ENCODE measurements at places on chromosomes 4 and X.

DNA sequence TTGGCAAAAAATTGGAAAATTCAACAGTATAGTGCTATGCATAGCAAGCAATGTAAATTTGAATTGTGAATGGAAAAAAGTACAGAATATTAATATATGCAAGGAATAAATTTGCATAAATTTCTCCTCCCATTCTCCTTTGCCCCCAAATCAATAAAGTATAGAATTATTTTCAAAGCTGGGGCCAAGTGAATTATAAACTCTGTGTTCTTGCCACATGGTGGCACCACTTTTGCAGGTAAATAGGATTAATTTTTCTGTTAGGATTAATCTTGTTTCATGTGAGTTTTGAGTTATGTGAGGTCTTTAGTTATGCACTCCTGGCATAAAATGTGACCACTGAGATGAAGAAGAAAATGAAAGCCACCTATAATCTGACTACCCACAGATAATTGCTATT, 19.9 kb downstream of the COPS4 start:
- no peak for DNase-seq

DNA sequence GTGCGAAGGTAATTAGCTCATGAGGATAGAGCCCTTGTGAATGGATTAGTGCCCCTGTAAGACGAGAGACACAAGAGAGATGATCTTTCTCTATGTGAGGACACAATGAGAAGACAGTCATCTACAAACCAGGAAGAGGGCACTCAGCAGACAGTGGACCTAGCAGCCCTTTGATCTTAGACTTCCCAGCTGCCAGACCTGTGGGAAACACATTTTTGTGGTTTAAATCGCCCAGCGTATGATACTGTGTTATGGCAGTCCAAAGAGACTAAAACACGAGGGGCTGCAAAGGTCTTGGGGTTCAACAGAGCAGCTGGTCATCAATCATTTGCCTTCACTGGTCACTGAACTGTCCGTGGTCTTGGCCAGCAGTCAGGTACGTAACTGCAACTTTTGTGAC, 9.2 kb upstream of the SYNPO2 start:
- no peak for DNase-seq

DNA sequence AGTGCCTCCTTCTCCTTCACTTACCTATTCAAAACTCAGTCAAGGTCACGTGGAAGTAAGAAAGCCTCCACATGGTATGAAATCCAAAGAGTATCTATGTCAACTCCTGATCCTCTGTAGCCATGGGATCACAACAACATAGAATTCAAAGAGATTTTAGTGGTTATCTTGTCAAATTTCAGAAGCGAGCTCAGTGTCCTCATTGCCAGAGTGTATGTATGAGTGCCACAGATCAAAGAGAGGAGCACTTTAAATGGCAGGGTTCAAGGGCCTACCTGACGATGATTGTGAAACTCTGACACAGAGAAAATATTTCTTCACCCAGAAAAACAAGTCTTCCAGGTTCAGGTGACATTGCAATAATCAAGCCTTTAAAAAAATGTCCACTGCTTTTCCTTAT, 1.2 kb upstream of the ACE2 start:
- no peak for DNase-seq

DNA sequence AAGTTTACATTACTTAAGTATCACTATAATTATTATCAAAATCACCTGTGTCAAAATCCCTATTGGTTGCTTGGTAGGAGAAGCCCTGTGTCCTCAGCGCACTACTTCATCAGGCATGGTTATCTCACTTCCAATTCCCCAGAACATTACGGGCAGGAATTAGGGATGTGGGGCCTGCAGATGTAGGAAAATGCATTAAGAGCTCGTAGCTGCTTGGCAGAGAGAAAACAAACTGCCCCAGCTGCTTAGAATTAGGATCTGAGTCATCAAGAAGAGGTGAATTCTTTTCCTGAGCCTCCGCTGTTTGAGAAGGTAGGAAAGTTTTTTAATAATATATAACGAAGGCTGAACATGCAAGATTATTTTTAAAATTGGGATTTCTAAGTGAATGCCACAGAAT, 31.1 kb upstream of the CLNK start:
- DNase-seq = no peak

DNA sequence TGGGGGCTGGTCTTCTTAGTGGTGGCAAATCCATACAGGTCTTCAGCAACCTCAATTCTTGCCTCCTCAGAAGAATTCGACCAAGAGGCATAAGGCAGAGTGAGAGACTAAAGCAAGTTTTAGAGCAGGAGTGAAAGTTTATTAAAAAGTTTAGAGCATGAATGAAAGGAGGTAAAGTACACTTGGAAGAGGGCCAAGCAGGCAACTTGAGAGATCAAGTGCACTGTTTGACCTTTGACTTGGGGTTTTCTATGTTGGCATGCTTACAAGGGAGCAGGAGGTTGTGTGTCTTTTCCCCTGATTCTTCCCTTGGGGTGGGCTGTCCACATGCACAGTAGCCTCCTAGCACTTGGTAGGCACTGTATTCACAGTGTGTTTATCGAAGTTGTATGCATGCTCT, 91.2 kb downstream of the CPE start:
- DNase-seq = no peak

DNA sequence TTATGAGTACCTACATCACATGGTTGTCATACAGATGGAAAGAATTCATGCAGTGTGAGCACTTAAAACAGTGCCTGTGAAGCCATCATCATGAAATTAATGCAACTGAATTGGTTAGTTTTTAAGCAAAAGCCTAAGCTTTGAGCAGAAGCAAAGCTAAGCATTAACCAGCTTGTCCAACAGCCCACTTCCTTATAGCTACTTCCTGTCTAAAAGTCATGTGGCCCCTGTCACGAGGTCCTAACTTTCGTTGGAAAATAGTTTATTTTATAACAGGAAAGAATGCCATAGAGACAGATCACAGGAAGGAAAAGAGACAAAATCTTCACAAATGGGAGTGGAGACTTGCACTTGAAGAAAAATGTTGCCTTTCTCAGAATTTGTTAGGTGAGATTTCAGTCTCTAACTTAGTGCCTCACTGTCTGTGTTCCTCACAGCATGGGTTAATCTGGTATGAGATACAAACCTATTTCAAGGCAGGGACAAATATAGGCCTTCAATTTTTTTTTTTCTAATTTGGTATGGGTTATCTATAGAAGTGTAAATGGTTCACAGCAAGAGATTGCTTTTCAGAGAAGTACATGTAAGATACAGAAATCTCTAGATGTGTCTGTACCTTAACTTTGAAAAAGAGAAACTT, 27.7 kb upstream of the VCX start:
- no peak for DNase-seq

- no peak for DNase-seq
Measured at GRCh38 chr4:151238477-151238876, 38.5 kb upstream of the PRSS48 start.

DNA sequence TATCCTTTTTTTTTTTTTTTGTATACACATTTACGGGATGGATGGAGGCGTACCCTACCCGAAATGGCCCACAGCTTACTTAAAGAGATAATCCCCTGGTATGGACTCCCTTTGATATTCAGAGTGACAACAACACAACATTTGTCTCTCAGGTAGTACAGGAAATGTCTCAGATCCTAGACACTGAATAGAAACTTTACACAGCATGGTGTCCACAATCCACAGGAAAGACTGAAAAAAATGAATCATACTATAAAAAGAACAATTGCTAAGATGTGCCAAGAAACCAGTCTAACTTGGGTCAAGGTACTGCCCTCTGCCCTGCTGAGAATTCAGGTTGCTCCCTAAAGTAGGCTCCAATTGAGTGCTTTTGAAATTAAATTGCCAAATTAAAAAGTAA, 100.8 kb upstream of the LANCL3 start:
- DNase-seq = no peak

DNA sequence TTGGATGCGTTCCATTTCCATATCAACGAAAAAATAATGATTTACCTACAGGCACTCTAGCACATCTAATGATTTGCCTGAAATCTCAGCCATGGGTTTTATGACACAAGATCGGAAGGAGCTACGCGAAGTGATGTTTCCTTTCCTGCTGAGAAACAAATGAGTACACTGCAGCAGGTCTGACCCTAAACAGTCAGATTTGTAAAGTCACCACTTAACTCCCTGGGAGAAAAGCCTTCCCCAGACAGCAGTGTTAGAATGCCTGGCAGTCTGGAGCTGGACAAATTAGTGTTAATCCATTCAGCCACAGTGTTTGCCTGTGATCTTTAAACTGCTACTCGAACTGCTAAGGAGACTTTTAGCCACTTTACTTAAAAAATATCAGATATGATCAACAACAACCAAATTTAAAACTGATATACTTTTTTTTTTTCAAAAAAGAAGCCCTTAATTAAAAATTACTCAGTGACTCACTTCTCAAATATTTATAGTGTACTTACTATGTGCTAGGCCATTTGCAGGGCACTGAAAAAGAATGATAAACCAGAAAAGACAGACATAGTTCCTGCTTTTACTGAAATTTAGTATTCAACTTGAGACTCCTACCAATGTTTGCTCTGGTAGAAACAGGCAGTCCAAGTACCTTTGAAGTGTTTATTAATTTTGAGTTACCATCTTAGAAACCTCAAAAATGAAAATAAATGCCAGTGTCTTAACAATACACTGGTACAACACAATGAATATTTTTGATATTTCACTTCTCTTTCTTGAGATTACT, 104.5 kb downstream of the SHISA3 start:
- no peak for DNase-seq

DNA sequence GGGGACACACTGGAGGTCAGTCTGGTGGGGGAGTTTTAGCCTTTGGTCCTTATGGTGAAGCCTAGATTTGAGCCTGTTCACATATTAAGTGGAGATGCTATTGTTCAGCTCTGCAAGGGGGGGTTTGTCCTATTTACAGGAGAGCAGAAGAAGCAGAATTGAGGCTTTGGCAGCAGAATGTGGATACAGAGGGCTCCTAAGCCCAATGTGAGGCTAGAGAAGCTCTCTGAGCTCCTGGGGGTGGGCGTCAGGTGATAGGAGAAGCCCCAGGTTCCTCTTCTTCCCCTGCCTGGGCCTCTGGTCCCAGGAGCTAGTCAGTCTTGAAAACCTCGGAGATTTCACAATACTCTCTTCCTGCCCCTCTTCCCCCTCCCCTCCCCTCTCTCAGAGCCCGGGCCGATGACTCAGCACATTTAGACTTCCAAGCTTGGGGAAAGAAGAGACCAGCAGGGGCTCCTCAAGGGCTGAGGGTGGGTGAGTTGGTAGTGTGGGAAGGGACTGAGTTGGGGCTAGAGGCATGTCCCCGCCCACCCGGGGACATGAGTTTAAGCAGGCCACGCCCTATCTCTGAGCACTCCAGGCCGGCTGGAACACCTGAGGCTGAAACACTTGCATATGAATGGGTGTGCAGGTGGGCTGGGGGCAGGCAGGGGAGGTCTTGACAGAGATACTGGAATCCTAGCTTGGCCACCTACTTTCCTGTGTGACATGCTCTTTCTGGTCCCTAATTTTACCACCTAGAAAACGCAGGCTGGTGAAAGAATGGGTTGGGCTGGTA, 3.4 kb downstream of the TFE3 start:
- DNase-seq = peak; percentile 39

- no peak for DNase-seq
Measured at GRCh38 chrX:31603411-31604120, 531.7 kb upstream of the FTHL17 start.

DNA sequence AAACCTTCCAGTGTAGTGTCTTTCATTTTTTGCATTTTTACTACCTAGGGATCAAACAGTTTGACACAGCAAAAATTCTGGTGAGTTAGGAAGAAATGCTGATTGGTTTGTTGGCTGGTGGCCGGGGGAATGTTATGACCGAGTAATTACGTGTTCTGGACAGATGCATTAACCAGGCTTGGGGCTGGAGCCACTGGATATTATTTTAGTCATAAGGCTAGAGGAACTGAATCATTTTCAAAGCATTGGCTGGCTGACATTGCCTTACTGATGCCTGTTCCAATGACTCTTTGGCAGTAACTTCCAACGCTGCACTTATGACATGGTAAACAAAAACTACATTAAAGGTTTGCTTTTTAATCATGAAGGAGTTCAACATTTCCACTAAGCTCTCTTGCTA, 84.6 kb downstream of the FBXO8 start:
- no peak for DNase-seq

- DNase-seq = no peak
Measured at GRCh38 chrX:129802863-129803262, 23.1 kb downstream of the SASH3 start.

- no peak for DNase-seq
Measured at GRCh38 chr4:98747393-98748091, 89.1 kb upstream of the TSPAN5 start.

DNA sequence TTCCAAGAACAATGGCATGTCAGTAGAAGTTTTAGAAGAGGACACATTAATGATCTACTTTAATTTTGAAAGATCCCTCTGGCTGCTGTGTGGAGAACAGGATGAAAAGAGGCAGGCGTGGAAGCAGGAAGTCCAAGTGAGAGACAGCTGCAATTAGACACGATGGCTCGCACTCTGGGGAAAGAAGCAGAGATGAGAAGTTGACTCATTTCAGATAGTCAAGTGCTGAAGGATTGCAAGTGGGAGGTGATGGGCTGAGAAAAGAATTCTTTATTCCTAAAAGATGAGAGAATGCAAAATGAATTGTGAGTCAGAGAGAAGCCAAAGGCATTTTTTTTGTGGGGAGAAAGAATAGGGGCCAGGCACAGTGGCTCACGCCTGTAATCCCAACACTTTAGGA, 16.5 kb downstream of the RXFP1 start:
- no peak for DNase-seq

DNA sequence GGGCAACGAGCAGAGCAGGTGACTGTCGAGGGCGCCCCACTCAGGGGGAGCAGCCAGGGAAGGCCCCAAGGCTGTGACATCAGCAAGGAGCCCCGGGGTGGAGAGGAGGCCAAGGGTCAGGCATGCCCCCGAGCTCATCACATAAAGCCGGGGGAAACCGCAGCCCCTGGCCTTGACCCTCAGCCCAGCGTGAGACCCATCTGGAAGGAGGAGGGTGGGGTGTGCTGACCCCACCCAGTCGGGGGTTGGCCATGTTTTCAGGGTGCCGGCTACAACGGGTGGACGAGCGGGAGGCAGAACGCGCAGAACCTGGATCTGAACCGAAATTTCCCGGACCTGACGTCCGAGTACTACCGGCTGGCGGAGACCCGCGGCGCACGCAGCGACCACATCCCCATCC, 13.9 kb downstream of the CPZ start:
- DNase-seq = no peak

GRCh38 chr4:91497892-91498291, 805.9 kb upstream of the GRID2 start:
- DNase-seq = no peak

DNA sequence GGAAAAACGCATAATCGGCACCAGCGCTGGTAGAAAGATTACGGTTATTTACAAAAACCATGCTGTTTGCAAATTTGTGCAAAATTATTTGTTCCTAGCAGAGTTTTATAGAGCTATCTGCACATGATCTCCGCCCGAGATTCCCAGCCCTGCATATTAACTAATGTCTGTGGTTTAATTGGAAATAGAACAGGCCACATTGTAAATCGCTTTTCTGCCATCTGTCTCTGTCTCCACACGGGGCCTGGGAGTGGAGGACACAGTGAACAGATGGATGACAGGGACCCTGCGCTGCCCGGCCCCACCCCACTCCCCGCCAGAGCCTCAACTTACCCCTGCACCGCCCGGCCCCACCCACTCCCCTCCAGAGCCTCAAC, 126.9 kb downstream of the FAM53A start:
- no peak for DNase-seq

All from right renal pelvis (tissue), 4 donors.